Stimulated activated naive CD4-positive, alpha-beta T cell (primary cell): ENCODE measurements at places on chromosomes 4 and X.

DNA sequence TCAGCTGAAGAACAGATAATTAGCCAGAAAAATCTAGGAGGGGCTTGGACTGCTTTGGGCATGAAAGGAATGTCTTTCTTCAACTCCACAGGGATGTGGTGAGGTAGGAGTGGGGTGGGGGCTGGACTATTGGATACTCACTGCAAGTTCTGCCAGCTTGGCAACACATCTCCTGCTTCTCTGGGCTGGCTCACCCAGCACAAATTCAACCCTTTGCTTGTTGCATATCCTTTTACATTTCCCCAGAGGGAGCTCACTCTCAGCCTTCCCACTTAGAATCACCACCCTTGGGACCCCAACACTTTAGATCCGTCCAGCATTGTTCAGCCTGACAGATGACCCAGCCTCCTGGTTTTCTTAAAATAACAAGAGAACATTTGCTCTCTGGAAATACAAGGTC is 120.6 kb downstream of the KDR start:
- no peak for DNase-seq

GRCh38 chr4:146548443-146548842 is 26.7 kb upstream of the SLC10A7 start:
- DNase-seq: no peak

- no peak for DNase-seq
These were observed 10.5 kb upstream of the ENPP6 start for GRCh38 chr4:184228056-184228705.

DNA sequence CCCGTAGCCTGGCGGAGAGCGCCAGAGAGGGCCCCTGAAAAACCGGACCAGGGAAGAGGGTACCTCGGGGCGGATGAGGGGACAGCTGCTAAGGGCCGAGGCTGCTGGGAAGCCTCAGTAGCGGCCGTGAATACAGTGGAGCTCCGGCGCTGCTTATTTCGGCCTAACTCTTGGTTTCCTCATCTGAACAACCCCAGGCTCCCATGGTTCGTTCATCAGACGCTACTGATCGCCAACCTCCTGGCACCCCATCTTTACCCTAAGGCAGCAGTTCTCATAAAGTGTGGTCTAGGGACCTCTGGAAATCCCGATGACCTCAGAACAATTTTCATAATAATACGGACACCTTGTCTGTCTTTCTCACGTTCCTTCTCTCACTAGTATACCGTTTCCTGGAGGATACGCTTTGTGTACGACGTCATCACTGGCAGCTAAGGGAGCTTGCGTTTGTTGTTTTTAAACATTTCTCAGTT is 645 bp upstream of the RAB28 start:
- no peak for DNase-seq

GRCh38 chr4:80054375-80054774 is 18.7 kb downstream of the ANTXR2 start:
- no peak for DNase-seq

DNA sequence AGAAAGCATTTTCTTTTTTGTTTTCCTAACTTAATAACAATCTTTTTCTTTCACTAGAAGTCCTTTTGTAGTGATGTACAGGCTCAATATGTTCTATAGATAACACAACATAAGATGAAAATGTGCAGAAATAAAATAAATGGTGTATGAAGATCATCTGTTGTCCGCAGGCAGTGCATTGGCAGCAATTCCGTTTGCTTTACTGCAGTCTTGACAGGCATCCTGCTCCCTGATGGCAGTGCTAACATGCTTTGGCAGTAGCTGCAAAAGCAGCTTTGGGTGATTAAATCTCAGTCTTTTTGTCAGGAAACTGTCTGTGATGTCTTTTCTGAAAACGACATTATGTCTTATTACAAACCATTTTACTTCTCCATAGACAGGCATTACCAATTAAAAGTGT is 131.4 kb downstream of the TRAM1L1 start:
- DNase-seq: no peak

DNA sequence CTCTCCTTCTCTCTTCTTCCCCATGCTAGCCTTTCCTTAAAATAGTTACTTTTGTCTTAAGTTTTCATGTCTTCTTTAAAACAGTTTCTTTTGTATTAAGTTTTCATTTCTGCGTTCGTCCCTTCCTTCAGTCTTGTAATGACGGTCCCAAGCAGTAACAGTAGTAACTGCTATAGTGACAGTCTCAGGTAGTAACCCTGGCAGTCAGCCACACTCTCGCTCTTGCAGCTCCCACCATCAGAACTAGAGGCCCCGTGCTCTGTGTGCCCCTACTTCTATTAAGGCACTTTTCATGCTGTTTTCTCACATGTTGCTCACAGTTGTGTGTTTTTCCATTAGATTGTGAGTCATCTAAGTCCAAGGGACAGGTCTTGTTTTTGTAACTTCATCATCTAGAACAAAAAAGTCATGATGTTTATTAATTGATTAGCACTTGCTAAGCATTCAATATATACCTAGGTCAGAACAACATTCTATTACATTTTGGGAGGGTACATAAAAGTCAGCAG is 49.3 kb downstream of the C4orf33 start:
- DNase-seq: no peak

DNA sequence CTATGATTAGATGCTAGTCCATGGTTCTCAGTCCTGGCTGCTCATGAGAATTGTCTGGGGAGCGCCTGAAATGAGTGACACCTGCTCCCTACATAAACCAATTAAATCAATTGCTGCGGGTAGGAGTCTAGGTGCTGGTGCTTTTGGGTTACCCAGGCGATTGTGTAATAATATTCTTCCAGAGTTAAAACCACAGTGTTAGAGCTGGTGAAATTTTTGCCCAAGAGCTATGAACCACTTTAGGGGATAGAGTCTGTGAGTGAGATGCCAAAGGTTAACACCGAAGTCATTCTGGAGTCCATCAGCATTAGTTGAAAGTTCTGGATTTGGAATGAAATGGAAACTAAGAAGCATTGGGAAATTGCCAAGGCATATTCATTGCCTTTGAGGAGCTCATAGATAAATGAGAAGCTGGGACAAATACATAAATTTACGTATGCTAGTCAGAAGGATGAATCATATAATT is 15.3 kb downstream of the PDK3 start:
- no peak for DNase-seq

DNA sequence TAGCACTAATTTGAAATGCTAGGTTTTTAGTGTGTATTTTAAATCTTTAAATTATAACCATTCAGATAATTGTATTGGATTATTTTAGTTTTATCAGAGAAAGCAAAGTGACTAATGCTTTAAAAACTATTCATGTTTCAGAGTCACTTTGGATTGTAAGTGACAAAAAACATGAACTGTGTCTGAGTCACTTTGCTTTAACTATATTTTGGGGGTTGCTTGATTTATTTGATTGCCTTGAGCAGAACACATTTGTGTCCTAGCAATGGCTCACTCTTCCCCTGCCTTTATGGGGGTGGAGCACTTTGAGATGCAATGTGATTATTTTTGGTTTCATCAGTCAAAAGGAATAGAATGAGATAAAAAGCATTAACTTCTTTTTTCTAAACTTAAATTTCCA is 188.4 kb upstream of the ARX start:
- DNase-seq: no peak

GRCh38 chr4:132642016-132642817 is 506.9 kb upstream of the PCDH10 start:
- no peak for DNase-seq

DNA sequence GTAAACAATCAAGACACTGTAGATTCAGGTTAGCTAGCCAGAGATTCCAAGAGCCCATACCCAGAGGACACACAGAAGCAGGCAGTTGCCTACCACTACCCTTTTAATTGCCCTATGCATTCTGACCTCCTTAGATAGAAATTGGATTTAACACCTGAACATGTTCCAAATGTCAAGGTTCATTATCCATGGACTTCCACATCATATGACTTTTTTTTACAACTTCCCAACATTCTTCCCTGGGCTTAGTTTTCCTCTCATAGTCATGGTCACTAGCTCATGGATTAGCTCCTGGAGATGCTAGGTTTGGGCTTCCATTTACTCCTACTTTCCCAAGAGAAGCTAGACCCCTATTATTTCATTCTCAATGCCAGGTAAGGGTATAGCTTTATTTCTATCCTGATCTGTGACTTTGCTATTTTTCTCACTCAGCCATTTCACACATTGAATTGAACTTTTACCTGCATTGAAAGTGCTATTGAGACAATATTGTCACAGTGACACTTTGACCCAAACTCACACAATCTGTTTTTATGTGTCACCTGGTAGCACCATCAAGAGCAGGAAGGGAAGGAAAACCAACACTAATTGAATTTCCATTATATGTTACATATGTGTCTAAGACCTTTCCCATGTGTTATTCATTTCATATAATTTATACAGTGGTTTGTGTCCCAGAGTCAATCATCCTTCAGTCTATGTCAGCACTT is 44.0 kb upstream of the PRKG2 start:
- DNase-seq: no peak

DNA sequence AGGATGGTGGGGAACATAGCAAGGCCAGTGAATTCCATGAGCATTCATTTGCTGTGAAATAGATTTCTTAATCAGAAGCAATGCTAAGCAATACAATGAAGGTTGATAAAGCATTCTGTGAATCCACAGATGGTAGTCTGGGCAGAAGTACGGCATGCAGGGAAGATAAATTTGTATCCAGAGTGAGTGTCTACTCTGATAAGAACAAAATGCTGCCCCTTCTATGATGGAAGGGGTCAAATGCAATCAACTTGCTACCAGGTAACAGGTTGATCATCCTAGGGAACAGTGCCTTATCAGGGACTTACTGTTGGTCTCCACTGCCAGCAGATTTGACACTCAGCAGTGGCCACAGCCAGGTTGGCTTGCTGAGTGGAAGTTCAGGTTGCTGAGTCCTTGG is 189.4 kb downstream of the MAB21L2 start:
- DNase-seq: no peak

- DNase-seq: no peak
These were observed 43.3 kb downstream of the MTMR1 start for GRCh38 chrX:150736475-150736874.

DNA sequence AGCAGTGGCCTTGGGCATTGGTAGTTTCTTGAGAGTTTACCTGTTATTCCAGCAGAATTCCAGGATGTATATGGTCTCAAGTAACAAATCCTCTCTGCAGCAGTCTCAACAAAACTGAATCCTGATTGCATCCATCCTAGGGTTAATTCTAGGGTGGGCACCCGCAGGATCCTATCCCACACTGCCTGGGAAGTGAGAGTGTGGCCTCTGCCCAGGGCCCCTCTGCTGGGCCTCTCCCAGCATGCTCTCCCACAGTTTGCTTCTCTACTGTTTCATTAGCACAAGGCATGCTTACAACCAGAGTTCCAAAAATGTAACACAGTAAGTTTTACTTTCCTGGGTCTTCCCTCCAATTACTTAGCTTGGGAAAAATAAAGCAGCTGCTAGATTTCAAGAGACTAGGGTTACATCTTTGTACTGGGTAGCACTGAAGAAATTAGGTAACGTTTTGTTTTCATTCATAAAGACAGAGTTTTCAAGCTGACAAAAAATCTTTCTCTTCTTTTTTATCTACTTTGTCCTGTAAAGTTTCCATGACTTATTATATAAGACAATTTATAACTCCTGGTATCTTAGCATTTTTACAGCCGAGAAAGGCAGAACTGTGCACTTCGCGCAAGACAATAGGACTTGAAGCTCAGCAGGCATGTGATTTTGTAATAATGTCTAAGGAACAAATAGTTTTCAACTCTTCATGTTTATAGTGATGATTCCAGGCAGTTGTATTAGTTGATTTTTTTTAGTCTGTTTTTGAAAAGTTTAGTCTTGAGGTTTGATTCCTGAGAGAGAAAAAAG is 131.2 kb upstream of the PCDH18 start:
- DNase-seq: no peak
